ENCODE measurements at places on chromosomes 5 and 9.

GRCh38 chr5:133041910-133042309 lies 9.9 kb upstream of the HSPA4 start:
- no peak for DNase-seq

DNA sequence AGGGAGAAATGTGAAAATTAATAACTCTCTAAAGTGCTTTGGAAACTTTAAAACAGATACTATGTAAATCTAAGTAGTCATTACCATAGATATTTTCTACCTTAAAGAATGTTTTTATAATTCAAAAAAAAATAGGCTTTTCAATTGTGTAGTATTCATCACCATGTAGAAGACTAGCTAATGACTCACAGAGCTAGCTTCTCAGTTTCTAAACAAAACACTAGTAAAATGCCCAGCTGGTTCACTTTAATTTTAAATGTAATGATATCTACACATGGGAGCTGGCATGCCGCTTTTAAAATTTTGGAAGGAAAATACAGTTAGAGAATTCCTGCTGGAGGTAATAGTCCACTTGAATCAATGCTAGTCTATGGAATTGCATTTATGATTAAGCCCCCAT lies 509.8 kb downstream of the CSNK1G3 start:
- DNase-seq, result no peak

DNA sequence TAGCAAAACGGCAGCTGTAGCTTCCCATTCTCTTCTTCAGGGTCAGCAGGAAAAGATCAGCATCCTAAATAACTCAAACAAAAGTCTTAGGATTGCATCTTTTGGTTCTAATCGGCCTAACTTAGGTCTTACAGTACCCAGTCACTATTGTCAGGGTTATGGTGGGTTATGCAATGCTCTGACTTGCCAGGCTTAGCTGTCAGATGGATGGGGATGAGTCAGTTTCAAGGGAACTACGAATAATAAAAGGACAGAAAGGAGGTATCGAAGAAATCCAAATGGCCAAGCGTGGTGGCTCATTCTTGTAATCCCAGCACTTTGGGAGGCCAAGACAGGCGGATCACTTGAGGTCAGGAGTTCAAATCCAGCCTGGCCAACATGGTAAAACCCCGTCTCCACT lies 46.5 kb downstream of the PPP1R2B start:
- DNase-seq, result no peak

DNA sequence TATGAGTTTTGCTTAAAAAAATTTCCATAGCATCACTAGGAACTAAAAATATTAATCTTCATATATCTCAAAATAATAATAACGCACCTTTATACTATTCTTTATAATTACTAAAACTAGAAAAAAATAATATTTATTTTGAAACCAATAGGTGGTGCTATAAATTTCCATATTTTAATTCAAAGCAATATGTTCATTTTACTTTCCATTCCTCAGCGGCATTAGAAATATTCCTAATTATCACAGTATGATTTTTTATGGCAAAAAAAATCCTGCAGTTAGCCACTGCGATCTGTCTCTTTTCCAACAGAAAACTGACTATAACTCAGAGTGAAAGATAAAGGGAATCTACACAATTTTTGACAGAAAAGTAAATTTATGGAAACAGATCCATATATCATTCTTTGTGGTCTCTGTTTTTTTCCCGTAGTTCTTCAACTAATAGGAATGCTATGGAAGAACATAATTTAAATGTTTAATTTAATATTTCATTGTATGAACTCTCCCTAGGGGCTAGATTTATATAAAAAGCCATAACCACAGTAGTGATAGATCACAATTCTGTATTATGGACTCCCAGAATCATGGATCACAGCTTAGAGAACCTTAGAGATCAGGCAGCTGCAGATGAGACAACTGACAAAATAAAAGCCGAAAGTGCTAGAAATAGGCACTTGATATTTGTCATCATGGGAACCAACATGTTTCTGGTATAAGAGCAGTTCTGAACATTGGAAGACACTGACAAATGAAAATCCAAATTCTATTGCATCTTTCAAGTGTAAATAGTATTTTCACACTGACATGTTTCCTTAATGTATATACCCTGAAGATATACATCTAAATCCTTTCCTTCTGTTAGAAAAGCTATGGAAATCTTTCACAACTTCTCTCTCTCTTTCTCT lies 167.7 kb upstream of the MPDZ start:
- no peak for DNase-seq

- DNase-seq, result peak; percentile 85
Measured at GRCh38 chr5:72067682-72068470, 39.4 kb upstream of the MAP1B start.

GRCh38 chr5:135439231-135440205 lies 7.6 kb downstream of the DCANP1 start:
- DNase-seq, result no peak

- DNase-seq, result no peak
Measured at GRCh38 chr9:1120500-1121165, 70.5 kb downstream of the DMRT2 start.

GRCh38 chr5:139695178-139695573 lies 47.0 kb downstream of the CXXC5 start:
- DNase-seq, result no peak

DNA sequence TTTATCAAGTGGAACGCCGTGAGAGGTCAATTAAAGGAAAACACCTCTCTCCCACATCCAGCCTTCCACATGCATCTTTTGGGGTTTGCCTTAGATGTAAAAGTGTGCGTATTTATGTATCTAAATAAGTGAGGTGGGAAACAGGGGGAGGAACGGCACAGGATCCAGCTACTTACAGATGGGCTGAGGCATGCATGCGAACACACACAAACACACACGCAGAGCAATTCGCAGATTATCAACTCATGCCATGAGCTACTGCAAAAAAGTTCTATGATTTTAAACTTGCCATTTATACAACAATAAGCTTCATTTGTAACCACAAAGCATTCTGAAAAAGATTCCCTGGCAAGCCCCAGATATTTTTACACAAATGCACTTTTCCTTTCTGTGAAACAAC lies 242.1 kb downstream of the BNC2 start:
- peak; percentile 63 for DNase-seq

- DNase-seq, result no peak
Measured at GRCh38 chr9:33241298-33241697, 1.3 kb downstream of the SPINK4 start.

- no peak for DNase-seq
Measured at GRCh38 chr5:154498591-154498990, 20.6 kb upstream of the HAND1 start.

DNA sequence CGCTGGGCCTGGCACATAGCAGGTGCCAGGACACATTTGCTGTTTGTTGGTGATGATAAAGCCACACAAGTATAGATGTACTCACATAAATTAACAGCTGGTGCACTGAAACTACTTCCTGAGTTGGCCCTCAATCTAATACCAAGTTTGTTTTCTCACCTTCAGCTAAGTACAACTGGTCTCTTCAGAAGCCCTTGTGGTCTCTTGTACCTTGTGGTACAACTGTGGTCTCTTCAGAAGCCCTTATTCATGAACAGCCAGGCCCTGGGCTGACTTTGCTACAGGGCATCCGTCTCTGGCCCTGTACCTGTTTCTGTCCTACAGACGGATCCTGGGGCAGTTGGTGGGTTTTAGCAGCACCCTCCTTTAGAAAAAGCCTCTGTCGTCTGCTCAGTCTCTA lies 81.5 kb downstream of the DAB2IP start:
- no peak for DNase-seq
